ENCODE measurements at places on chromosomes 5 and 9.

DNA sequence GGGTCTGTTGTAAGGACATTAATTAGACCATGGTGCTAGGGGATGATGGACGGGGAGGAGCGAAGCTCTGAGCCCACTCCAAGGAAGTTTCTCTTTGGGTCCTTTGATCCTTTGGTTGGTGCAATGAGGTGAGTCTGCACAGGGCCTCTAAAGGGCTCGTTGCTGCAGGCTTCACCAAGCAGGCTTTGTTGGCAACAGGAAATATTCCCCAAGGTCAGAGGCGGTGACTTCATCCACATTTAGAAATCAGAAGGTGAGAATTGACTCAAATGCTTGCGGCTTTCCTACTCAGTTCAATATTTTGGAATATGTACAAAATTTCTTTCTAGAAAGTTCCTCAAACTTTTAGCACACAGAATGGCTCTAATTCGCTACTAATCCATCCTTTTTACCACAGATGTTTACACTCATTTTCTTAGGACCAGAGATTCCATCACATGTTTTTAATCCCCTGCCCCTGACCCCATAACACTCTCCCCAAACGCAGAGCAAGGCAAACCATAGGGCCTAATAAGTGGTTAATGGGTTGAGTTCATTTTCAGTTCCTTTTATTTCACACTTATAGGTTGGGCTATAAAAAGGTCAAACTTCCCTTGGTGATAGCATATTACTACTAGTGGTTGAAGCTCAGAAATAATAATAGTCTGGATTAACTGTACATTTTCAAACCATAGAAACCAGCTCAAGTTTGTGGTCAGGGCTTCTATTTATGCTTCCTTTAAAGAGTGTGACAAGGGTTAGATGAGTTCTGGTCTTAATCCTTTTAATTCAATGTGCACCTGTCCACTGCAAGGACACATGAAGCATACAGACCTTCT lies 37.3 kb upstream of the TMEM252 start:
- DNase-seq: no peak

DNA sequence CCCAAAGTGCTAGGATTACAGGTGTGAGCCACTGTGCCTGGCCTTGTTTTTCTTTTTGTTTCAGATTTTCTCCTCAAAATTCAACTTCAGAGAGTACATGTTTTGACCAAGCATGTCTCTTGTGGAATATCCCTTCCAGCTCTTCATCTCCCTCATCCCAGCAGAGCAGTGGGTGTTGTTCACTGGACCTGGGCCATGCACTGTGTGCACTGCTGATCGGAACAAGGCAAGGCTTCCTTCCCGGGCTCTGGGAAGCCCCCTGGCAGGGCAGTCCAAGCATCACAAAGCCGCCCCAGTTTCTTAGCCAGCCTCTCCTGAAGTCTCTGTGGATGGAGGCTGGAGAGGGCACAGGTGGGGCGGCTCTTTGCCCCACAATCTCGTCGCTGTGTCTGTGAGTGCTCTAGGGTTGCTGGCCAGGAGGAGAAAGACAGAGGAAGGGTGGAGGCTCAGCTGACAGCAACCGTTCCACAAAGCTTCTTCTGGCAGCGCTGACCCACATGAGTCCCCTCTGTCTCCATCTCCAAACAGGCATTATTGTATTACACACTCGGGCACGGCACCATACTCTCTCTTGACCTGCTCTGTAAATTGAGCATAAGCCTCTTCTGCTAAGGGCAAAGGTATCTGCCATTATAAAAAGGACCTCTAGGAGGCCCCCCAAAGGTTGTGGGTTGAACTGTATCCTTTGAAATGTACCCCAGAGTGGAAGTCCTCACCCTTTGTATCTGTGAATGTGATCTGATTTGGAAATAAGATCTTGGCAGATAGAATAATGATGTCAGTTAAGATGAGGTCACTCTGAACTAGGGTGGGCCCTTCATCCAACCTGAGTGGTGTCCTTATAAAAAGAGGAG lies 89.6 kb downstream of the TARS1 start:
- no peak for DNase-seq

DNA sequence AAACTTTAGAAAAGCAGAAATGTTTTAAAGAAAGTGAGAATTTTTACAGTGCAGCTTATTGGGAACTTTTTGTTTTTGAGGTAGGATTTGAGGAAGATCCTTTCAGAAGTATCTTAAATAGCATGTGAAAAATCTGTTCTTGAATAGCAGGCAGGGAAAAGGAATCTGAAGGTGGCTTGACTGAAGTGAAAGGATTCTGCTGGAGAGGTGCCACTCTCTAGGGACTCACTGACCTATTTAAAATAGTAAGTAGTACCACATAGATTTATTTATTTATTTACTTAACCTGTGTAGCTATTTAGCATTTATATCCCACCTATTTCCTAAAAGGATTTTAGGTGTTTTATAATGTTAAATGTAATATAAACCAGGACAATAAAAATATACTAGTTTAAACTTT lies 69.1 kb downstream of the NIPBL start:
- DNase-seq: no peak

DNA sequence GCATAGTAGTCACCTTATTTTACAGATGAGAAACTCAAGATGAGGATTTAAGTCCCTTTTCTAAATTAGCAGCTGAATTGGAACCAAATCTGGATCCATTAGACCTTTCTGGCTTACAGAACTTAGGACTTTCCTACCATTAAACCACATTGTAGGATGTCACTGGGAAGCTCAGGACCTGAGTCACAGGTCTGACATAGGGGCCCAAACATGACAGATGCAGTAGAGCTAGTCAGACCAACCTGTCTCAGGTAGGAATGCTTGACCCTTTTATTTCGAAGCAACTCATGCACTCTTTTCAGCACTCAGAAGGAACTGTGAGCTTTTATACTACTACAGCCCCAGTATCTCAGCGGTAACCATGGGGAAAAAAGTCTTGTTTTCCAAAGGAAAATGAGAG lies 2.6 kb downstream of the RAB24 start:
- no peak for DNase-seq

DNA sequence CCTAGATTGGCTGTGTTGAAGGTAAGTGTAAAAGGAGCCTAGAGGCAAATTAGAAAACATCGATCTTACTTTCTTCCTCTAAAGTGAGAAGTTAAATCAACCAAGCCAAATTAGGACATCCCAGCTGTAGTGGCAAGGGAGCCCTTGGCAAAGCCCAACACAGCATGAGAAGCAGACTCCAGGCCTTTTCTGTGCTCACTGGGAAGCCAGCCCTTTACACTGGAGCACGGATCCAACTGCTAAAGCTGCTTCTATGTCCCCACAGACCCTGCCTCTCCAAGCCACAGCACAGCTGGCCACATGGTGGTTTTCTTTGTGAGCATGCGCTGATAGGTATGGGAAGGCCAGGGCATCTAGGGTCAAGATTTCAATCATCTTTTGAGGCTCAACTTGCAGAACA lies 94.1 kb downstream of the APBA1 start:
- DNase-seq: no peak

Data from GM12891 (cell line).